Stimulated activated CD4-positive, alpha-beta T cell treated with anti-CD3 and anti-CD28 coated beads, Interleukin-4, amount 100 ng/mL, for 24 hours (primary cell): ENCODE measurements at places on chromosomes 1 and 21.

DNA sequence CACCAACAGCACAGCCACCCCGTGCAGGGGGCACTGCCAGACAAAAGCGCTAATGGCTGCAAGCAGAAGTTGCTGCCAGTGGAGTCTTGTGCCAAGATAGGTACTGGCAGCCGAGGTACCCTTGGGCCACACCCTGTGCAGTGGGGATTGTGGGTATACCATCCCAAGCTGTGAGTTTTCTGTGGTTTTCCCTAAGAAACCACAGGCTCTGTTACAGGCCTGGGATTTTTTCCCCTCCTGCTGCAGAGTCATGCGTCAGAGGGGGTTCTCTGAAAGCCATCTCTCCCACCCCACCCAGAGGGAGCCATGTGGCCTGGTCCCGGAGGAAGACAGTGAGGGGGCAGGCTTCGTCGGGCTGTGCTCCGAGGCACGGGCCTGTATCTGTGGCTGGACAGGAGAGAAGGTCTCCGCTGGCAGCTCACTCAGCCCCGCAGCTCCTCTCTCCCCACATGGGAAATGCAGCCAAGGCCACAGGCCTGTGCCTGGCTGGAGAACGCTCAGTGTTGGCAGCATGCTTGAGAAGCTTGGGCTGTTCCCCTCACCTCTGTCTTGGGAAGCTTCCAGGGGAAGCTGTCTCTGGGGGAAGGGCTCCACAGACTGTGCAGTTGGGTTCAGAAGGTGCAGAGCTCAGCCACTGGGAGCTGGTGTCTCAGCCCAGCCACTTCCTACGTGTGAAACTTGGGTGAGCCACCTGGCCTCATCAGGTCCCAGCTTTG, 42.5 kb downstream of the NEK2 start:
- DNase-seq: no peak

DNA sequence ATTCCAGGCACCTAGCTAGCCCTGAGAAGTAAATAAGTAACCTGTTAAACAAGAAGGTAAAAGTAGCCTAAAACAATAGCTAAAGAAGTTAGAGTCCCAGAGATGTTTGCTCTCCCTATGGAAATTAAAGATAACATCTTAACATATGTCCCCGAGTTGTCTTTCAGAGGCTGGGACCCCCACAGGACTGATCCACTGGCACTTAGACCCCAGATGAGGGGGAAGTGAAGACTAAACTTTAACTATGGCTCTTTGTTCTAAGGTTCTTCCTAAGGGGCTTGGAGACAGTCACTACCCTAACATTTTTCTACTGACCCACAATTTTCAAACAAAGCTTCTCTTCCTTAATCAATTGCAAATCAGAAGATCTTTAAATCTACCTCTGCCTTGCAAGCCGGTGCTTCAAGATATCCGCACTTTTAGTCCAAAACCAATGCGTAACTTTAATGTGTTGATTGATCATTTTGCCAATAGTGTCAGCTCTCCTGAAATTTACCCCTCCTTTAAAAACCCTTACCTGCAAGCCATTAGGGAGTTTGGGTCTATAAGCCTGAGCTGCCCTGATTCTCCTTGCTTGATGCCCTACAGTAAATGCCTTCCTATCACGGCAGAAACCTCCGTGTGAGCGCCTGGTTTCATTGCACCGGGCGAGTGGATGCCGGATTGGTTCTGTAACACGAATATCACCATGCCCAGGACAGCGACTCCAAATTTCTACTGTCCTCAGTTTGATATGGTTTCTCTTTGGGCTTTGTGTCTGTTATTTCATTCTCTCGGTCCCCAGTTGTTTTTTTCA, 404.4 kb downstream of the SIPA1L2 start:
- DNase-seq: no peak

DNA sequence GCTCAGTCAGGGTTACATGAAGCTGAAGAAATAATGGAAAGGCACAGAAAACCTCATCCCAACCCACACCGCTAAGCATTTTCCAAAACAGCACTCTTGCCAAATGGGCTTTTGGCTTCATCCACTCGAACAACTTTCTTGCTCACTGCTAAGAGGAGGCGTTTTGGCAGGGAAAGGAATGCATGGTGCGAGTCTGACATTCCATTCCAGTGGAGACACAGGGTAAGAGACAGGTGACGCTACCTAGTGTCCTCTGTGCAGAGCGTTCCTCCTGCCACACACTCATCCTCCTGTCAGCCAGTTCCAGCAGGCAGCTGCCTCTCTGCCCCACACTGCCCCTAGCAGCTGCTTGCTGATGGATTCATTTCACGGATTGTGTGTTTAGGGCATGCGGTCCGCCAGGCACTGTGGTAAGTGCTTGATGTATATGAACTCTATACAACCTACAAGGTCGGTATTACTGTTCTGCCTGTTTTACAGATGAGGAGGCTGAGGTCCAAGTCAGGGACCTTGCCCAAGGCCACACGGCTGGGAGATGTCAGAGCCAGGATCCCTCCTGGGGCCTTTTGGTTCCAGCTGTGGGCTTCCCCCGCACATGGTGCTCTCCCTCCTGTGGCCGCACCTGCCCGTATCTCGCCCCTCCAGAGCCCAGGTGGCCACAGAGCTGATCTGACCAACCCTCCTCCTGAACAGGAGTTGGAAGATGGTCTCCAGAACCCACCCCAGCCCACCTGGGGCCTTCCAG, 25.7 kb upstream of the BACE2 start:
- no peak for DNase-seq

- no peak for DNase-seq
These were observed 60.2 kb downstream of the DMRTB1 start for GRCh38 chr1:53519421-53519820.

DNA sequence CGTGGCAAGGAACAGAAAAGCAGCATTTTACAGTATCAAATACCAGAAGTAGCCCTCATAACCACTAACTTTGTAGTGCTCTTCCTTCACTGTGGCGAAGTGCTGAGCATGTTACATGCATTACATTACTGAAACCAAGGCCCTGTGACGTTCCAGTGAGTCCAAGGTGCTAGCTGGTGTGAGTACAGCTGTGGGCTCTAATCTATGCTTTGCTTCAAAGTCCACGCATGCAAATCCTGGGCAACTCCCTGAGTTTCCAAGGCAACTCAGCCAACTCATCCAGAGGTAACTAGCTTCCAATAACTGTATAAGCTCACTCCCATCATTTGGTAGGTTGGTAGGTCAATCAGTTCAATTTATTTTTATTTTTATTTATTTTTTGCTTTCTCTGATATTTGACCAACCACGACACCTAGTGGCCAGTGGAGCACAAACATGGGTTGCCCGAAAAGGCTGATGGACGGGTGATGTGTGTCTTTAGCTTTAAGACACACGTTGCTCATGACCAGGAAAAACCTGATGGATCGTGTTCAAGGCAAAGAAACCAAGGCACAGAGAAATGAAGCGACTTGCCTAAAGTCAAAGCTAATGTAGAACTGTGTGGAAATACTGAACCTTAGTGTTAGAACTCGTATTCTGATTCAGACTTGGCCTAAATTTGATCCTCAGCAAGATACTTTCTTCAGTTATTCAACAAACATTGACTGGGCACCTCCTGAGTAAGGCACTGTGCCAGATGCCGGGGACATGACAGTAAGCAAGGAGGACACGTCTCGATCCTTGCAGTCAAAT, 73.0 kb downstream of the GNG12 start:
- peak; percentile 71 for DNase-seq

GRCh38 chr1:40095806-40096205, 1.2 kb downstream of the PPT1 start:
- DNase-seq: no peak

GRCh38 chr1:92442351-92442750, 44.4 kb downstream of the GFI1 start:
- DNase-seq: no peak

- no peak for DNase-seq
These were observed 24.6 kb downstream of the HMGN2 start for GRCh38 chr1:26496861-26497260.

DNA sequence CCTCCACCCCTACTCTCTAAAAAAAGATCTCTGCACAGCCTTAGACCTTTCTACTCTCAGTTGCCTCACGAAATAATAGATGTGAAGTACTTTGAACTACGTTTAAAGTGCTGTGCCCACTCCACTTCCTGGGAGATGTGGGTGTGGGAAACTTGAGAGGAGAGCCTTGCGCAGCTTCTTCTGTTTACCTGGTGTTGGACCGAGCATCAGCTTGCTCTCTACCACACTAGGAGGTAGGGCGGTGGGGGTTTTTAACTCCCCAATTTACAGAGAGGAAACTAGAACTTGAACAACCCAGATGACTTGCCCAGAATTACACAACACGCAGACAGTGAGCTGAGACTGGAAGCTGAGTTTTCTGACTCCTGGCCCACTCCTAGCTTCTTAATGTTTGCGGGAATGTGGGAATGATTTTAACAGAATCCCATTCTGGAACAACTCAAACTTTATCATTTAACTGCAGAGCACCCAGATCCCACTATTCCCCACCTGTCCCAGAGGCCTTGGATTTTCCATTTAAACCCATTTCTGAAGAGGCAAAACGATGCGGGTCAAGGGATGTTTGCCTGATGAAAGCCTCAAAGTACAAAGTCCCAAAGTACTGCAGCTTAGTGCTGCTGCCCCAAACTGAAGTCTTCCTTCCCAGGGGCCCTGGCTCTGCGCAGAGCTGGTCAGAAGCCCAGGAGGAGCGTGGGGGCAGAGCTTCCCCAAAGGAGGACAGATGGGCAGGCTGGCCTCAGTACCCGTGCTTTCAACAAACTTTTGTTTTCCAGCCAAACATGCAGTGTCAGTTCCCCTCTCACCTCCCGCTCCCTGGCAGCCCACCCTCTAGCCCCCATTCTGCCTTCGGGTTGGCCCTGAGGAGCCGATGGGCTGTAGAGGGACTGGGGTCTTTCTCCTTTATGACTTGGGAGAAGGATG, 19.0 kb downstream of the BTG2 start:
- peak; percentile 57 for DNase-seq

DNA sequence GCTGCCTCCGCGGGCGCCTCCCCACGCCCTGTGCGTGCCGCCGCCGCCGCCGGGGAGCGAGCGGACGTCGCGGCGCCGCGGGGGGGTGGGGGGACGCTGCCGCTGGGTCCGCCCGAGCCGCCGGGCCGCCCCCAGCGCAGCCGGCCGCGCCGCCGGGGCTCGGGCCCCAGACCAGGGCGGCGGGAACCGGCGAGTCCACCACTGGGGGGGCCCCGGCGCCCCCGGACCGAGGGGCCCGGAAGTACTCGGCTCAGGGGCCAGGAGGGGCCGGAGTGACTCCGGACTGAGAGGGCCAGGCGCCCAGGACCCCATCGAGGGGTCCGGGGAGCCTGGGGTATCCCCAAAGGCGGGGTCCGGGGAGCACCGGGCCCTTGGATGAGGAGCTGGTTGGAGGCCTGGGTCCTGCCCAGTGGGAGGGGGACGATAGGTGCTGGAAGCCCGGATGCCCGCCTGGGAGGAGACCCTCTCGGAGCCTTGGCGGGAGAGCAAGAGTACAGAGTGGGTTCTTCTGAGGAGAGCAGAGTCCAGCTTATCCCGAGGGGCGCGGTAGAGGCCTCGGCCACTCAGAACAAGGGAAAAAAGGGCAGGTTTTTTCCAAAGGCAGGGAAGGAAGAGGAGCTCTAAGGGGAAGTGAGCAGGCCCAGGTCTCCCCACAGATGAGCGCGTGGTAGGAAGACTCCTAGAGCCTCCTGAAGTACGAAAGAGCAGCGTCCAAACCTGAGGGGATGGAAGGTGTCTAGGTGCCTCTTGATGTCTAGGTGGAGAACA, 556 bp downstream of the GMEB1 start:
- peak; percentile 49 for DNase-seq

GRCh38 chr1:92482665-92483609, 3.8 kb downstream of the GFI1 start:
- no peak for DNase-seq

- DNase-seq: no peak
These were observed 370.4 kb upstream of the PLXNA2 start for GRCh38 chr1:208614610-208615009.

DNA sequence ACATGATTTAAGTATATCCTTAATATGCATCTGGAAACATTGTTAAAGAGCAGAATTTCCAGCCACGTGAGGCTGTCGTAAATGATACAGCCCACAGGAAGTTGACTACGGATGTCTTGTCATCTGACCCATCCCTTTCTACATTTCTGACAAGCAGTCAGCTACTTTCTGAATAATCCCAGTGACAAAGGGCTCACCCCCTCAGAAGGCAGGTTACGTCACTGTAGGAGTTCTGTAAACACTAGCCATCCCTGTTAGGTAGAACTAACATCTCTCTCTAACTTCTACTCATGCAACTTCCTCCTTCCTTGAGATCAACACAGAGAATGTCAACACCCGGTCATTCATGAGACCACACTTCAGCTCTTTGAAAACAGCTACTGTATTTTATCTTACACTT, 259.2 kb downstream of the GREM2 start:
- DNase-seq: no peak

GRCh38 chr1:61983236-61983635, 211.4 kb upstream of the L1TD1 start:
- no peak for DNase-seq

DNA sequence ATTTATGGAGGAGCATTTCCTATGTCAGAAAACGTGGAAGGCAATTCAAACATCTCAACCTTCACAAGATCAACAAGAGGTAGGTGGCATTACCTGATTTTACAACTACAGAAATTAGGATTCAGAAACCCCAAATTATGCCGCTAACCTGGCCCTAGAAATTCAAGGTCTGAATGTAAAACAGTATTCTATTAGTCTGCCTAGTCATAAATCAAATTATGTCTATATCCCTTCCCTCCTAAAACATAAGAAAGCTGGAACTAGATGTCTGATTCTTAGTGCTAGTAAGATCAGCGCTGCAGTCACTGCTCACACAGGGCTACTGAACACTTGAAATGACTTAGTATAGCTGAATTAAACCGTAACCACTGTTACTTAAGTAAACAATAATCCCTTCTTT, 1.4 kb downstream of the TOMM20 start:
- no peak for DNase-seq

DNA sequence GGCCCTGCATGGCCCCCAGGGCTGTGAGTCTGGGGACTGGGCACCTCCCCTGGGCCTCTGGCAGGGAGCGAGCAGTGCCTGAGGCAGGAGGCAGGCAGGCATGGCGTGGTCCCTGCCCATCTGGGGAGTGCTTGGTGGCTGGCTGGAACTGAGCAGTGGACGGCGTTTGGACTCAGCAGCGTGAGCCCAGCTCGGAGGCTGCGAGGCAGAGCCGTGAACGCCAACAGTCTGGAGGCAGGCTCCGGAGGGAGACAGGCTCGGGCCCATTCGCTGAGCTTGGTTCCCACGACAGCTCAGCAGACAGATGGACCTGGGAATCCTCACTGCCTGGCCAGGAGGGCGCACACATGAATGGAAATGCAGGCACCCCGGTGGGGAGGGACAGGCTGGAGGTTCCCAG, 160.7 kb upstream of the POU3F1 start:
- no peak for DNase-seq

GRCh38 chr1:193979219-193979618, 792.8 kb upstream of the B3GALT2 start:
- no peak for DNase-seq

GRCh38 chr1:54342288-54342687, 63.9 kb downstream of the SSBP3 start:
- no peak for DNase-seq

GRCh38 chr1:229563701-229564100, 5.2 kb upstream of the ABCB10 start:
- no peak for DNase-seq

DNA sequence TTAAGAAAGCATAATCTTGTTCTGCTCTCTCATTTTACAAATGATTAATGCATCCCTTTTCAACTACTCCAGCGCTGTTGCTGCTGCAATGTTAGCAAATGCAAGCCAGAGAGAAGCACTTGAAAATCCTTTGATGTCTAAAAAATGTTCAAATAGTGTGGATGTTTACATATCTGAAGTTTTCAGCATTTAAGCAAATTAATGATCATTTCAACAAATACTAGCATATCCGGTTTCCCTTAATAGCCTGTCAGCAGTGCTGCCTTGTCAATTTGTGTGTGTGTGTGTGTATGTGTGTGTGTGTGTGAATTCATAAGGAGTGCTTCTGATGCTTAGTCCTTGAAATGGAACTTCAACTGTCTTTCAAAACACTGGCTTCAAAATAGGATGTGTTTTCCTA, 48.1 kb upstream of the WNT2B start:
- no peak for DNase-seq
